SHP77 (cell line): ENCODE measurements at places on chromosomes 6 and 20.
A peak's percentile ranks its signal among the peaks of the same experiment; 100 is the strongest.

DNA sequence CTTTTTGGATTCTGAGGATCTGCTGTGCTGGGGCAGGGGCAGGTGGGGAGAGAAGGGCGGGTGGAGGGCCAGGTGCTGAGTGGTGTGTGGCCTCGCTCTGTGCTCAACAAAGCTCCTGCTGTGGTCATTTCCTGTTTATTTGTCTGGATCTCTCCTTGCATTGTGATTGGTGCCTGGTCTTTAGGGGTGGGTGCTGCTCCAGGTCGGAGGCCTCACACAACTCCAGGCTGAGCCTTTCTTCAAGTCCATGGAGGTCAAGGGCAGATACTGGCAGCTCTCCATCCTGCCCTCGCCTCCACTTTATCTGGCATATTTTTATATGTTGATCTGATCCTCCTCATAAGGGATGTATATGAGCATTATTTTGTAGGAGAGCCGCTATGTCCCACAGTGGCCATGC, 36.2 kb downstream of the HLA-F start:
- DNase-seq = peak; percentile 53

GRCh38 chr20:31565699-31566318, 39.3 kb upstream of the ID1 start:
- no peak for DNase-seq

GRCh38 chr20:17583126-17583525, 13.3 kb downstream of the DSTN start:
- DNase-seq = no peak

GRCh38 chr6:30599625-30600324, 17.3 kb downstream of the PPP1R10 start:
- DNase-seq = no peak

- no peak for DNase-seq
Observed at GRCh38 chr6:77883851-77884250, 231.0 kb downstream of the MEI4 start.

DNA sequence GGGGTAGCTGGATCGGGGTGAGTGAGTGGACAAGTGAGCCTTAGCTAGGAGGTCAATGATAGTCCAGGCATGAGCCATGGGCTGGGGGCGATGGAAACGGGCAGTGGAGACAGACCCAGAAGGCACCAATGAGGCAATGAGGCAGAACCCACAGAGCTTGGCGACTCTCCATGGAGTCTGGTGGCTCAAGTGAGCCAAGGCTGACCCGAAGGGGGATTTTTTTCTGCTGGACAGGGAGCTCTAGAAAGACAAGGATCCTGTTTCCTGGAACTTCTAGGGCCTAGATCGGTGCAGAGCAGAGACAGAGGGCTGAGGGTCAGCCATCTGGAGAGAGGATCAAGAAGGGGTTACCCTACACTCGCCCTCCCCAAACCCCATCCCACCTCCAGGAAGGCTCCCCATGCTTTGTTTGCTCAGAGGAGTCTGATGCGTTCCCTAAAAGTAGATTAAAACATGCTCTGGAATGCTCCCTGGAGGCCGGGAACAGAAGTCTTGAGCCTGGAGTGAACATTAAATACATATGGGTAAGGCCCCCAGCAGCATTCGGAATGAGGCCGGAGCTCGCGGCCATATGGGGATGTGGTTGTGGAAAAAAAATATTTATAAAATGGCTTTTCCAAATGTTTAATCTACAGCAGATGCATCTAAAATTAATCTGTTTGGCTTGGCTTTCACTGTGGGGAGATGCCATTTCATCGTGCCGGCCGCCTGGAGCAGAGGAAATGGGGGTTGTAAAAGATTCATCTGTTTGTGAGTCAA, 237.8 kb upstream of the PMEPA1 start:
- DNase-seq = no peak

GRCh38 chr20:43680981-43681380, 14.1 kb downstream of the MYBL2 start:
- DNase-seq = no peak

GRCh38 chr6:4394786-4395185, 259.4 kb upstream of the ECI2 start:
- no peak for DNase-seq

GRCh38 chr6:160519603-160520042, 144.5 kb downstream of the LPA start:
- no peak for DNase-seq

DNA sequence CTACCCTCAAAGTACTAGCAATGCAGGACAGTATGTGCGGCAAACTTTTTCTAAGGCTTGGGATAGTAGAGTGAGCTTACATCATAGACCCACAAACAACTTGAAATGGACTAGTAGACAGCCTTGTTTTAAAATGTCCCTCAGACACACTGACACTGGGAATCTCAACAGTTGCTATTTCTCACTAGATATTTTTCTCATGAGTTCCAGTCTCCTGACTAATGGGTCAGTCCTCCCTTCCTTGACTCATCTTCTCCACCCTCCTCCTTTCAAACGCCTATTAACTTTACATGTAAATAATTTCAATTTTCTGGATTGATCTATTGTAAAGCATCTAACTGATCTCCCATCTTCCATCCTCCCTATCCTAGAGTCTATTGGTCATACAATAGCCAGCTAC, 308.3 kb upstream of the PREP start:
- DNase-seq = no peak

DNA sequence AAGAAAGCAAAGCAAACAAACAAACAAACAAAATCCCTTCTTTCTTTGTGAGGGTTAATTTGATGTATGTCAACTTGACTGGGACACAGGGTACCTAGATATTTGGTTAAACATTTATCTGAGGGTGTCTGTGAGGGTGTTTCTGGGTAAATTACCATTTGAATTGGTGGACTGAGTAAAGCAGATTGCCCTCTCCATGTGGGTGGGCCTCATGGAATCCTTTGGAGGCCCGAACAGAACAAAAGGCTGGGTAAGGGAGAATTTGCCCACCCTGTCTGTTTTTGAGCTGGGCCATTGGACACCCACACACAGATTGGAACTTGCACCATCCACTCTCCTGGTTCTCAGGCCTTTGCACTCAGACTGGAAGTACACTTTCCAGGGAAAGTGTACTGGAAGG, 628.8 kb upstream of the CITED2 start:
- no peak for DNase-seq

- no peak for DNase-seq
Observed at GRCh38 chr6:36120539-36120938, 9.8 kb upstream of the MAPK13 start.

- DNase-seq = no peak
Observed at GRCh38 chr6:148848915-148849314, 102.1 kb downstream of the UST start.

DNA sequence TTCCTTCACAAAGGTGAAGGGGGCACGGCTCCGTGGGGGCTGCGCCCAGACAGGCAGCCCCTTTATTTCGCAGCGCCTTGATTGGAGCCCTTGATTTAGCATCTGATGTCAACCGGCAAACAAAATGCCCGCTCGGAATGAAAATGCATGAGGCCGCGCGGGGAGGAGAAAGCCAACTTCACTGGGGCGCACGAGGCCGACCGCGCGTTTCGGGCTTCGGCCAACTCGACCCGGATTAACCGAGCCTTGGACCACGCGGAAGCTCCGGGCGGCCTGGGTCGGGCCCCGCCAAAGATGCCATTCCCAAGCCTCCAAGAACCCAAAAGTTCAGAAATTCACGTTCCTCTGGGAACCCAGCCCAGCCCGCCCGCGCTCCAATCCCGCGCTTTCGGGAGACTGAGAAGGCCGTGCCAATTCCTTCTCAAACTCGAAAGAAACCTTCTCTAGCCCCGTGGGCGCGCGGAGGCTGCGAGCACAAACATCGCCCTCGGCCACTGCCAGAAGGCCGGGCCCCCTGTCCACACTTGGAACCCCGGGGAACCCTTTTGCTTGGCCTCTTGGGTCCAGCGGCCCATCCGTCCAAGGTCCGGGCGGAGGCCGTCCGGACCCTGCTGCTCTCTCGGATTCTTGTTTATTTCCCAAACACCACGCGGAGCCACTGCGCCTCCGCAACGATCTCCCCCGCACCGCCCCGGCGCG, 879 bp upstream of the INSM1 start:
- peak; percentile 84 for DNase-seq

- DNase-seq = no peak
Observed at GRCh38 chr6:51382847-51383246, 564.2 kb downstream of the TFAP2B start.

DNA sequence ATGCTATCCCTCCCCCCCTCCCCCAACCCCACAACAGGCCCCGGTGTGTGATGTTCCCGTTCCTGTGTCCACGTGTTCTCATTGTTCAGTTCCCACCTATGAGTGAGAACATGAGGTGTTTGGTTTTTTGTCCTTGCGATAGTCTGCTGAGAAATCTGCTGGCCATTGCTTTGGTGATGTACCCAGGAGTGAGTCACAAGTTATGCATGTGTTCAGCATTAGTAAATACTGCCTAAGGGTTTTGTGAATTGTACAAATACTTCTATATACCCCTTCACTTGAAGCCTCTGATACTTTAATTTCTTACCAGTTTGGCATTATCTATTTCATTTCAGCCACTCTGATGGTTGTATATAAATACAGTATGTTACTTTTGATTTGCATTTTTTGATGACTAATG, 711.3 kb upstream of the GJE1 start:
- no peak for DNase-seq

DNA sequence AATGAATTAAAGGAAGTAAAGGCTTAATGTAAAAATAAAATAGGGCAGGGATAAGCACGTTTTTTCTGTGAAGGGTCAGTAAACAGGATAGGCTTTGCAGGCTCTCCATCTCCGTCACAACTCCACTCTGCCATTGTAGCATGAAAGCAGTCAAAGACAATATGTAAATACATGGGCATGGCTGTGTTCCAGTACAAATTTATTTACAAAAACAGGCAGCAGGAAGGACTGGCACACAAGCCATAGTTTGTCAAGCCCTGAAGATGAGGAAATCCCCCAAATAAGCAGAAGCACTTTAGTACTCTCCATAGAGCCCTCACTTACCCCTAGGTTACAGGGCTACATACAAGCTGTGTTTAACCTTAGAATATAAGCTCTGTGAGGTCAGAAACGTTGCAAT, 8.9 kb upstream of the FBXO9 start:
- no peak for DNase-seq

GRCh38 chr20:47295129-47295813, 61.2 kb downstream of the ZMYND8 start:
- DNase-seq = no peak

GRCh38 chr20:54323227-54323734, 115.4 kb downstream of the PFDN4 start:
- DNase-seq = no peak

DNA sequence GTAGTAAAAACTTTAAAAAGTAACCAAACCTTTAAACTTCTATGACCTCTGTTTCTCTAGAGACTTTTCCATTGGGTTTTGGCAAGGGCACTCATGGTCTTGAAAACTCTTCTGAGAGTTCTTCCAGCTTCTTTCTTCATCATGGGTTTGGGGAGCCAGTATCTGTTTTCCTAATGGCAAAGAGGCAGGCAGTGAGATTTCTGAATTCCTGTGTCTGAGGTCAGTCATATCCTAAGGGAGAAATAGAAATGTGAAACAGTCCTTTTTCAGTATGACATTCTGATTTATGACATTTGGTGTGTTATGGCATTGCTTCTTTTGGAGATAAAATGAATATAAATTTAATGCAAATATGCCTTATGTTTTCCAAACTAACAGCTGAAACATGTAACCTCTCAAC, 518.5 kb upstream of the MARCKS start:
- no peak for DNase-seq

DNA sequence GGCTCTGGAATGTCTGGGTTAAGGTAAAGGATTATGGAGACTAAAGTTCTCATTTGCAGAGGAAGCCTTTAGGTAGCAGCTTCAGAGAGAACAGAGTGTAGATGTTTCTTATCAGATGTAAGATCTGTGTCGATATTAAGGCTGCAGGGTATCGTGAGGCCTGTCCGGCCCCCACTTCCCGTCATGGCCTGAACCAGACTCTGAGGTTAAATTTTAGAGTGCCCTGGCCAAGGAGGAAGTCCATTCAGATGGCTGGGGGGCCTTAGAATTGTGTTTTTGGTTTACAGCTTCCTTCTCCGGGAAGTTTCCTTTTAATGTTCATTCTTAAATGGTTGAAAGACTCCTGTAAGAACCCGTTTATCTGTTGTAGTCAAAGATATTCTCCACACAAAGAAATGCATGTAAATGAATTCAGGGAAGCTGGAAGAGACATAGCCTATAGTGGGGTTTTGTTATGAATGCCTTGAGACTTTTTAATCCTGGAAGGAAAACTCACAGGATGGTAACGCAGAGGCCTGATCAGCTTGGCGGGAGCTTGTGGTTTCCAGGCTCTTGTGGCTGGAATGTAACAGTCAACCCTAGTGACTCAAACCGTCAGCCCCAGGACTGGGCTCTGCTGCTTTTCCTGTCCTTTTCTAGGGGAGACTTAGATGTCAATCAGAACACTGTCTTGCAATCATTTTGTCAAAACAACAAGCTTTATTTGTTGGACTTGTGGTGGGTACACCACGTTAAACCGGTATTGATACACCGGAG, 34.7 kb downstream of the KIF25 start:
- DNase-seq = no peak

- no peak for DNase-seq
Observed at GRCh38 chr6:112041535-112041934, 12.4 kb upstream of the CCN6 start.

DNA sequence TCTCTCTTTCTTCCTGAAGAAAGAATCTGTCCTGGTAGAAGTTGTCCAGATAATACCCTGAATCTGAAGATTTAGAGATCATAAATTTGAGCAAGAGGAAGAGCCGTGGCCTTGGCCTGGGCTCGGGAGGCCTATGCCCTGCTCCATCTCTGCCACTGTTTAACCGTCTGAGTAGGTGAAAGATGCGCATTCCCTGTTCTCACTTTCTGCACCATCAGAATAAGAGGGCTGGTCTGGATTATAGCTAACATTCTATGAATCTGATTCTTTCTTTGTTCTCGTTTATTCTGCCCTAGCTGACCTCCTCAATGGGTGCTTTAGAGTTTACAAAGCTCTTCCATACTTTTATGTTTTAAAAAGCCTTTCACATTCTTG, 51.3 kb downstream of the ELOVL4 start:
- DNase-seq = no peak

- no peak for DNase-seq
Observed at GRCh38 chr6:3326184-3326971, 67.6 kb downstream of the PSMG4 start.

- peak; percentile 55 for DNase-seq
Observed at GRCh38 chr20:3203315-3204123, 963 bp downstream of the DDRGK1 start.

GRCh38 chr6:75296811-75297779, 12.5 kb upstream of the TMEM30A start:
- peak; percentile 53 for DNase-seq

GRCh38 chr20:9210356-9210755, 141.5 kb downstream of the PLCB4 start:
- no peak for DNase-seq
